Stimulated activated CD4-positive, alpha-beta T cell treated with anti-CD3 and anti-CD28 coated beads, Interleukin-4, amount 100 ng/mL, for 1 hour (primary cell): ENCODE measurements at places on chromosomes 6 and 20.

DNA sequence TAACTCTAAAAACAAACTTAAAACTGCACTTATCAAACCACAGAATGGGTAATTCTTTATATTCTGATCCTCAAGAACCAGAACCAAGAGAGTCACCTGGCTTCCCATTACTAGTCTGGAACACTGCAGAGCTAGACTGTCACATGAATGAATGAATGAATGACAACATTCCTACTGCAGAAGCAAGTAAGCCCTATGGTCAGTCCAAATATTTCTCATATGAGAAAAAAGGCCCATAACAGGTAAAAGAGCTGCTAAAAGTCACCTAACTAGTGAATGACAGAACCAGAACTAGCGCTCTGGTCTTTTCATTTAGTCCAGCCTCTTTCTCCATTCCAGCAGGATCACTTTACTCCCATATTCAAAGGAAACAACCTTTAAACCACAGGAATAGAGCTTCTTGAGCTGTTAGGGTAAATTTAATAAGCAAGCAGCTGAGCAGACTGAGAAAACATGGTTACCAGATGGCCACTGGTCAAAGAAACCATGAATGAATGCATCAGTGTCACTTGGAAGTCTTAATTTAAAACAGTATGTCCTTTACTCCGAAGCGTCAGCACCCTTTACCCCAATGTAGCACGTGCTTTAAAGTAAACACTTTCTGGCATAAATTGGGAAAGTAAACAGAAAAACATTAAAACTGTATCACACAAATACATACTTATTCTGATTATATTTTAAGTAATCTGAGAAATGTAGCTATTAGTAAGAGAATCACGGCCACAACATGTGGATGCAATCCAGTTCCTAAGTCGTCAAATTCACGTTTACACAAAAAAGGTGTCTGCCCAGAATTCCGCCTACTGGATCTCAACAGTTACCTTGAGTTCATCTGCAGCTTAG lies 1.4 kb downstream of the PREP start:
- DNase-seq, result no peak

GRCh38 chr20:15523400-15523799 lies 1049.8 kb downstream of the KIF16B start:
- DNase-seq, result no peak

DNA sequence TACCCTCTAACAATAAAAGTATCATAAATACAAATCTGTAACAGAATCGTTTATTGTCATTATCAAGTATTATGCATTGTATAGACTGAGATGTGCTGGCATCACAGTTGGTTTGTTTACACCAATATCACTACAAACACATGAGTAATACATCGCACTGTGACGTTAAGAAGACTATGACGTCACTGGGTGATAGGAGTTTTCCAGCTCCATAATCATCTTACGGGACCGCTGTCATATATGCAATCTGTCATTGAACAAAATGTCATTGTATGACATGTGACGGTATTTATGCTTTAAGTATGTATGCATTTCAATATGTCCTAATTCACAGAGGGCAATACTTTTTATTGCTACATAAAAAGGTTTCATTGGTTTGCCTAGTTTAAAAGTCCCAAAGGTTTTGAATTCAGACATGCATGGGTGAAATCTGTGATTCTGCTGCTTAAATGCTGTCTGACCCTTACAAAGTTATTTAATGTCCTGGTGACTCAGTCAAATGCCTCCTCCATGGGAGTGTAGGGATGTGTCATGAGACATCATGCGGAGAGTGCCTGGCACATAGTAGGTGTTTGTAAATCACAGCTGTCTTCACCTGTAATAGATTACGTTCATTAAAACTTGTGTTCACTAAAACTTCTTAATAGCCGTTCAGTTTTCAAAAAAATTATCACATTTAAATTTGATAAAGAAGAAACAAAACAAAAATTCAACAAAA lies 160.7 kb upstream of the PDE10A start:
- no peak for DNase-seq

DNA sequence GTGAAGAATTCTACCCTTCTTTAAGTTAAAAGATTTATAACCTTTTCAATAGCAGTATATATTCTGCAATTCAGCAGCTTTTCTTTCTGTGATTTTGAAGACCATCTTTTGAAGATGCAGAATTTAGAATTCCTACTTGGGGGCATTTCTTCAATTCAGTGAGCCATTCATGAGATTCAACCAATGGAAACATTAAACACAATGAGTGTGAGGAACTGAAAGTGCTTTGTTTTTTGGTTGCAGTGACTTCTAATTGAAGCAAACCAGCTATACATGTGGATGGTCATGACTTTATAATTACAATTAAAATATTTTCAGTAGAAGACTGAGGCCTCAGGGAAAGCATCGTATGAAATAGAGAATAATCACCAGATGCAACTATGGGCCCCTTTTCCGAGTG lies 108.3 kb downstream of the CARMIL1 start:
- no peak for DNase-seq

- DNase-seq, result no peak
Observed at GRCh38 chr6:111503660-111504059, 20.6 kb upstream of the REV3L start.

GRCh38 chr6:135170238-135170637 lies 10.9 kb upstream of the MYB start:
- DNase-seq, result no peak

- DNase-seq, result no peak
Observed at GRCh38 chr20:20073801-20074371, 21.6 kb downstream of the CFAP61 start.

DNA sequence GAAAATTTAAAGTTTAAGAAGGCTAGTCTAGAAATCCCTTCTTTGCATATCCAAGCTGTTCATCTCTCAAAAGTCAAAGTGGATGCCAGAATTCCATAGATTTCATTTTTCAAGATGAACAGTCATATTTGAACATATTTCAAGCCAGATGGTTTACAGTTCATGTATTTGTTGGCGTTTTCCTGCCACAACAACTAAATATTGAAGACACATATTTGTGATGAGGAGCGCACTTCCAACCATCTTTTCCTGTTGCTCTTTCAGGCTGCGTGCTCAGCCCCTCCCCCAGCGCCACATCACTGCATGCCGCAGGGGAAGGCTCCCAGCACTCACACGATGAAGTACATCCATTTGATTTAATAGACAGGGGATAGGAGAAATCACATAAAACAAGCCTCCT lies 5.9 kb upstream of the NOX3 start:
- no peak for DNase-seq
